ENCODE measurements at places on chromosomes 1 and 21.

DNA sequence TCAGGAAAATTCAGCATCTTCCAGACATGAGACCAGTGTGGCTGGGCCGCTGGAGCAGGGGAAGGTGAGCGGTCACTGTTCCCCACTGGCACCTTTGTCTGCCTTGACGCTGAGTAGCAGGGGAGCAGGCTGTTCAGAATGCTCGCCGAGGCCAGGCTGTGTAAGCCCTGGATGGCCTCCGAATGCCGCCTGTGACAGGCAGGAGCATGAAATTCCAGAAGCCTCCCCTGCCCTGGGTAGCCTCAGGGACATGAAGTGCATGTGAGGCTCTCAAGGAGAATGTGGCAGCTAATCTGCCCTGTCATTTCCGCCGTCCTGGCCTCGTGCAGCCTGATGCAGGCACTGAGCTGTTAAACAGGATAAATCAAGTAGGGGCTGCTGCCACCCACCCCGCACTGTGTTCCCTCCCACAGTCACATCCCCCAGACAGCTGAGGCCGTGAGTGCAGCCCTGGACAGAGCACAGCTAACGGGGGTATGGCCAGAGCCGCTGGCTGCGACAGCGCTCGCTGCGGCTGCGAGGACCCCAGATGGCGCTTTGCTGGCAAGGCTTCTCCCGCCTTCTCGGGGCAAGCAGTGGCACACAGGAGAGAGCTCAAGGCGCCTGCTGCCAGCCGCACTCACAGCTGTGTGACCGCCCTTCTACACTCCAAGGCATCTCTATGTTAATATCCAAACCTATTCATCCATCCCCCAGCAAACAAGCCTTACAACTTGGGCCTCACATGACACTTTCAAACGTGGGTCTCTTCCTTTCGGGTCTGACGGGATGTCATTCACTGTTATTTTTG lies 105.0 kb upstream of the COL6A1 start:
- DNase-seq = no peak

- no peak for DNase-seq
These were observed 357.6 kb downstream of the TGFB2 start for GRCh38 chr1:218702775-218703174.

- peak; percentile 63 for DNase-seq
These were observed 33.6 kb downstream of the SPAG17 start for GRCh38 chr1:118151312-118151937.

DNA sequence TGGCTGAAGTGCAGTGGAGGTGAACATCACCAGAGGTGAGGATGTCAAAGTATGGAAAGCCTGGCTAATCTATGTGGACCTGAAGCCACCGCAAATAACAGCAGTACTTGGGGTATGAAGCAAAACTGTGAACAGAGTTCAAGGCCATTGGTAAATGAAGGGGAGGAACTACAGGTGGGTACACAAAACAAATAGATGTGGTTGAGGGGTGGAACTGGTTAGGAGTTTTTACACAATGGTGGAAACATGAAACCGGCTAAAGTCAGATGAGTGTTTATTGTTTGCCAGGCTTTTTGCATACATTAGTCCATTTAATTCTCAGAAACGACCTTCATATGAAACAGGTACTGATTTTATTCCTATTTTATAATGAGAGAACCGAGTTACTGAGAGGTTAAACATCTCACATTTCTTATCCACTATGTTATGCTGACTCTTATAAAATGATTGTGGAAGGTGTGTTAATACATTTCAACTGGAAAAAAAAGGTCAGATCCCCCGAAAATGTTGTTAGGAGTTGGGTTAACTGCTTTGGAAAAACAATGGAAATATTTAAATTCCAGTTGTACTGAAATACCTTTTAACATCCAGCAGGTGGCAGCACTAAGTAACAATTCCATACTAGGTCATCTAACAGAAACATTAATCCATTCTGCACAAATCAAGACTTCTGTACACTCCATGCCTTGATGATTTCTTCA lies 44.3 kb upstream of the GTF2B start:
- DNase-seq = peak; percentile 44

DNA sequence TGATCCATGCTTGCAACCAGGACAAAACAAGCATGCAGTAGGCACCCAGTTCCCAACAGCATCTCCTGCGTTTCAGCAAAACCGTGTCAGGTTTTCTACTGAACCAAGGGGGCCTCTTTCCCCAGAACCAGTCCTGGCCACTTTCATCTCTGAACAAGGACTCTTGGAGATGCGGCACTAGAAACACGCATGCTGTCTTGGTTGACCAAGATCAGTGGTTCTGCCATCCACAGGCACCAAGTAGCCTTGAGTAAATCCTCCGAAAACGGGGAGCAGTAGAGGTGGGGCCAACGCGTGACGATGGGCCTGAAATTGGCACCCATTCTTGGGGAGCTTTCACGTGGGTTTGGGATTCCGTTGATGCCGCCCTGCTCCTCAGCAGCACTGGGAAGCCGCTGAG lies 62.5 kb upstream of the AJAP1 start:
- DNase-seq = no peak

GRCh38 chr1:61341426-61341825 lies 259.1 kb downstream of the NFIA start:
- DNase-seq = no peak

DNA sequence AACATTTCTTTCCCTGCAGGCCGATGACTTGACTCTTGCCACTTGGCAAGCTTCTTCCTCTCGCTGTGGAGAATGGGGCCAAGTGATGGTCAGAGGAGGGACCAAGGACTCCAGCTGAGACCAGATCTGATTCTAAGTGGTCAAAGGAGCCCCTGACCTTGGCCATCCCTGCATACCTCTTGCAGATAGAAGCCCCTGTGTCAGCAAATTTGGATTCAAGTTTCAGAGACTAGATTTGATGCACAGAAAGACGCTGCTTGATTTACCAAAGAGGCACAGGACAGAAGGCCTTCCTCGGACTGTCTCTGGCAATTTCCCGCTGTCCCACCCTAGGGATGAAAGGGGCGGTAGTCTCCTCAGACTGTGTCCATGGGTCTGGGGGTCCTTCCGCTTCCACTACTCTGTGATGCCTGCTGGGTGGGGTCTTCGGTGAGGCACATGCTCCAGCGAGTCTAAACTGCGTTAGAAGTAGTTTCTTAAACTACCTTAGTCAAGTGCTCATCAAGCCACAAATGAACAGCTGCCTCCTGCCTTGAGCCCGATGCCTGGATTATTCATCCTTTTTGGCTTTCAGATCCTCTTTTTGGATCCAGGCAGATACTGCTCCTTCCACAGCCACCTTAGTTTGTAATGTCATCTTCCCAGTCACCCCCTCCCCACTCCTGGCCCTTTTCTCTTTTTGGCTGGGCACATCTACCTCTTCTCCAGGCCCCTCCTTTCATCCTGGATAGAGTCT lies 31.8 kb upstream of the RBM15 start:
- DNase-seq = no peak

GRCh38 chr1:28370239-28371009 lies 884 bp downstream of the PHACTR4 start:
- peak; percentile 44 for DNase-seq

DNA sequence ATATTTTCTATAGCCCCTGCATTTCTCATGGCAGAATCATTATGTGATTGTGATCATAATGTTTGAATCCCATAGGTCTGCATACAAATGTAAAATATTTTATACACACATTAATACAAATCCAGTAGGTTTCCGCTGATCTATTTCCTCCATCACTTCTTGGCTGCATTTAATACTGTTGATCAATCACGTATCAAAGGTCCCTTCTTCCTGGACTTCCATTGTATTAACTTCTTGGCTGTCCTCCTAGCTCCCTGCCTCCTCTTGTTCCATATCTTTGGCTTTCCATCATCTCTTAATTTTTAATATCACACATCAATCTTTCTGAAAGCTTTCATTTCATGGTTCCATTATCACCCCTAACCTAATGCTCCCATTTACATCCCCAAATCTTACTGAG lies 97.6 kb downstream of the PROX1 start:
- no peak for DNase-seq

- no peak for DNase-seq
These were observed 50.8 kb upstream of the KCNJ6 start for GRCh38 chr21:37967036-37967435.

GRCh38 chr1:44514673-44515072 lies 109.6 kb downstream of the RNF220 start:
- DNase-seq = no peak

DNA sequence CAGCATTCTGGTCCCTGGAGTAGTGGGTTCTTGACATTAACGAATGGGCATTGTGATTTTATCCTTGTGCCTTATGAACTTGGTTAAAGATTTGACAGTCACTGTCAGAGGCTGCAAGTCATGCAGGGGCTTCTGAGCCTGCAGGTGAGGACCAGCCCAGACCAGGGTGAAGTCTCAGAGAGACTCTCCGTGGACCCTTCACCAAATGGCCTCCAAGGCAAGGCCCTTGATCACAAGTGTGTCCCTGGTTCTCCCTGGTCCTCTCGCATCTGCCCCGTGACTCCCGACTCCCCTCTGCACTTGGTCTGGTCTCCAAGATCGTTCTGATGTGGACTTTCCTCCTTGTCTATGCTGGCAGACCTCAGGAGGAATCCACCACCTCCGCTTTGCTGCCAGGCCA lies 476.5 kb upstream of the VAMP3 start:
- no peak for DNase-seq

DNA sequence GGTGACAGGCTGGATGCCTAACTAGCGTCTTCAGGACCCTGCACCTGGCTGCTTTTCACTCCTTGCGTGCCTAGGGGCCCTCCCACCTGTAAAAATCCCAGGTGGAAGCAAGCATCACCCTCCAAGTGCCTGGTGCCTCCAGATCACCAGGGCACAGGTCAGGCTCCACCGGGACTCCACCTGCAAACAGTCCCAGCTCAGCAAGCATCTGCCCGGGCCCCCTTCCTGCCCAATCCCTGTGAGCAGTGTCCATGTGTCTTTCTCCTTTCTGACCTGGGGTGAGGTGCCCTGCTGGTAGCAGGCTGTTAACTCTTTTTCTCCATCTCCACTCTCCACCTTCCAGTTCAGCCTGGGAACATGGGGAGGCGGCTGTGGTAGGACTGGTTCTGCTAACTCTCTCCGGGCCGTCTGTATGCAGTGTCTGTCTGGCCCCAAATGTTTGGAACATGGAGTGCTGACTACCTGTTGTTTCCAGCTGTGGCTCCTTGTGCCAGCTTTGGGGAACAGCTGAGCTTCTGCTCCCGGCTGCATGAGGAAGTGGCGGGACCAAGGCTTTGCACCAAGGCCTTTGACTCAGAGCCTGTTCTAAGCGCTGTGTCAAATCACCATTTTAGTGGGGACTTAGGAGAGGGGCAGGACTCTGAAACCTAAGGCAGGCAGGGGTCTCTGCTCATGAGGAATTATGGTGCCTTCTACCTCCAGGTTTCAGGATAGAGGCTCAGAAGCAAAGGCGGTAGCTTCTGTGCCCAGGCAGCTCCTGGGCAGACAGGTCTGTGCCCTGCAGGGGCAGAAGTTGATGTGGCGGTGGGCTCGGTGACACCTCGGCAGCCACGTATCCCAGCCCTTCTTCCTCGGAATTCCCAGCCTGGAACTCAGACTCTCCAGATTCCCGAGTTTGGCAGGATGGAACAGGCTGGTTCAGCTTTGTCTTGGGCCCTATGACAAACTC lies 5.5 kb downstream of the GPR137B start:
- DNase-seq = no peak

DNA sequence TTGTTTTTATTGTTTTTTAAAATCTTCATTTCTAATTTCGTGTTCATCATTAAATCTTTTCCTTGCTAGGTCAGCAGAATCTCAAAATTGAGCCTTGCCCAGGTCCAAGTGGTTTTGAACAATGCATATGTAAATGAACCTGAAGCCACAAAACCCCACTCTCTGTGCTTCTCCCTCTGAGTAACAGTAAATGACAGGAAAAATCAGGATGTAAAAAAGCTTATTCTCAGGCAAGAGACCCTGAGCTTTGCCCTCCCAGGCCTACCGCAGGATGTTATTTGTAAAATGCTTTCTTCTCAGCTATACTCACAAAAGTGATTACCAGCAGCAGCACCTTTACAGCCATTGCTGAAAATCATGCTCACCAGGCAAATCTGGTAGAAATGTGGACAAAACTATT lies 47.6 kb downstream of the TYW3 start:
- no peak for DNase-seq

DNA sequence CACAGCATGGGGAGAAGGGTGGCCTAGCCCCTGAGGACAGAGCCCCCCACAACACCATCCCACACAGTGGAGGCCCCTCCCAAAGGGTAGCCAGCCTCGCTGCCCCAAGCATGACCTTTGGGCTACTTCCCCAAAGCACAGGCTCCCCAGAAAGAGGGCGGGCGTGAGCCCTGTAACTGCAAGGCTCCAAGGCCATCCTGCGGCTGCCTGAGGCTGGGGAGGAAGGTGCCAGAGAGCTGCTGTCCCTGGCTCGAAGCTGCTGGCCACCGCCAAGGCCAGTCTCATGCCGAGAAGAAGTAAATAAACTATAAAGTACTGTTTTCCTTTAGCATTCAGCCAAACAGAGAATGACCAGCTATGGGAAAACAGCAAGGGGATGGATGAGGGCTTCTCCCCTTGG lies 27.5 kb downstream of the UBASH3A start:
- DNase-seq = no peak

DNA sequence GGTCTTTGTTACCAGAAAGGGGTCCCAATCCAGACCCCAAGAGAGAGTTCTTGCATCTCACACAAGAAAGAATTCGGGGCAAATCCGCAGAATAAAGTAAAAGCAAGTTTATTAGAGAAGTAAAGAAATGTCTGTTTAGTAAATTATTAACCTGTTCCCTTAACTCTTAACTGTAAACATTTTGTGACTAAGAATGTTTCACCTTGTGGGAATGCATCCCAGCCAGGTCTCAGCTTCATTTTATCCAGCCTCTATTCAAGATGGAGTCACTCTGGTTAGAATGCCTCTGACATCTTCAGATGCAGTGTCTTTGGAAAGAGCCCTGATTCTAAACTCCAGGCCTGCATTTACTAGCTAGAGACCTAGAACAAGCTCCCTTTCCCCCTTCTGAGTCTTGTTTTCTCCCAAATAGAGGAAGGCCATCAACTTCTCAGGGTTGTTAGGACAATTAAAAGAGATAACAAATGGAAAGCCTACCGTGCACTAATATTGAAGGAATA lies 4.5 kb upstream of the FABP3 start:
- no peak for DNase-seq

GRCh38 chr1:147567594-147568381 lies 26.5 kb downstream of the BCL9 start:
- no peak for DNase-seq

DNA sequence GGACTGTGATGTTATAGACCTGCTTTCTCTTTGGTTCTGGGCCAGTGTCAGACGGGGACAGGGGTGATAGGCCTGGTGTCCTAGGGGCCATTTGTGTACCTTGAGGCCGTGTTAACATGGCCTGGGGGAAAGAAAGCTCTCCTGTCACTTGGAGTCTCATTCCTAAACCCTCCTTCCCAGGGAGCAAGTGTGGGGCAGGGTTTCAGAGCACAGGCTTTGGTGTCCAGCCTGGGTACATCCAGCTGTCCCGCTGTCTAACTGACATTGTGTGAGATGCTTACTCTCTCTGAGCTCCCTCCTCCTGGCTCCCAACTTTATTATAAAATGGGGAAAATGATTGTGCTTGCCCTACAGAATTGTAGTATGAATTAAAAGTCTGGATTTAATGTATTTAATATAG lies 32.6 kb upstream of the EPHA8 start:
- DNase-seq = no peak

GRCh38 chr1:9363061-9363471 lies 70.4 kb downstream of the SPSB1 start:
- no peak for DNase-seq

GRCh38 chr1:12505639-12506280 lies 112.2 kb downstream of the DHRS3 start:
- no peak for DNase-seq

- peak; percentile 89 for DNase-seq
These were observed 1369.1 kb upstream of the ADGRL4 start for GRCh38 chr1:80375662-80376061.

Measured in fibroblast of skin of right quadriceps (primary cell).